ENCODE measurements at places on chromosomes 16 and 17.

DNA sequence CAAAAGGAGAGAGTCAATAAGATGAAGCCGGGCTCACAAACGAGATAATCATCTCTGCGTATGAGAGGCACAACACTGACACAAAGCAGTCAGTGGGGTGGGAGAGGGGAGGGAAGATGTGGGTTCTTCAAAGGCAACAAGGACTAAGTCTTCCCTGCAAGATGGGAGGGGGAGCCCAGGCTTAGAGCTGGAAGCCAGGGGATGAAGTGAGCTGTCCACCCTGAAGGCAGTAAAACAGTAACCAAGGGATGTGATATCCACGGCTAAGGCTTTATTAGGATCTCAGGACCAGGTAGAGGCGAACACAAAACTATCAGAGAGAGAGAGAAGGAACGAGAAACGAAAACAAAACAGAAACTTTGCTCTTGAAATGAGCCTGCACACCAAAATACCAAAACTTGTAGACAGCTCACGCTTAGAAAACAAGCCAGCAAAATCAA lies 115.9 kb downstream of the DYNLRB2 start:
- peak; percentile 38 for DNase-seq

GRCh38 chr17:43517161-43517560 lies 29.0 kb downstream of the ETV4 start:
- DNase-seq, result no peak

GRCh38 chr16:75506574-75506973 lies 11.3 kb upstream of the CHST6 start:
- DNase-seq, result no peak

DNA sequence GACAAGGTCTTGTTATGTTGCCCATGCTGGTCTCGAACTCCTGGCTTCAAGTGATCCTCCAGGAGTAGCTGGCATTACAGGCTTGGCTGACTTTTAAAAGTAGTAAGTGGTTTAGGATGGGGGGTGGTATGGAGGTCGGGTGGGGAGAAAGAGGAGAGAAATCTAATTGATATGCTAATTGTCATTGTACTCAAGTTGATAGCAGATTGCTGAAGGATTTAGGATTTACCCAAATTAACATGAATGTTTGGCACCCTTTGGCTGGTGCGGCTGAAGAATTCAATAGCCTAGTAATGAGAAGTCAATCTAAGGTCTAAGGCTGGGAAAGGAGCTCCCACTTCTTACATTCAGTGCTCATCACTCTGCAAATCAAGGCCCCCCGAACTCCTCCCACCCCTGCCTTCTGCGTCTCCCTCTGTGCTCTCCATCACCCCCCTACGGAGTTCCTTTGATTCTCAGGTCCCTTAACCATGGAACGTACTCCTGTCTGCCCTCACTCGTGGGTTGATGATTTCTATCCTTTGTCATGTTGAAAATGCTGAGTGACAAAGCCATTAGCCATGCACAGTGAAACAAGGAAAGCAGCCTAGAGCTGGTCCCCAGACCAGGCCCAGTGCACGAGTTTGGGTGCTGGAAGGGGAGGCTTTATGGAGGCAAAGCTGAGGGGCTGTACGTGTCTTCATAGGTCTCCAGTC lies 17.3 kb downstream of the CDH13 start:
- no peak for DNase-seq

GRCh38 chr17:57625957-57626356 lies 119.1 kb downstream of the CCDC182 start:
- no peak for DNase-seq

- DNase-seq, result no peak
Measured at GRCh38 chr17:62750631-62751051, 57.5 kb downstream of the MARCHF10 start.

DNA sequence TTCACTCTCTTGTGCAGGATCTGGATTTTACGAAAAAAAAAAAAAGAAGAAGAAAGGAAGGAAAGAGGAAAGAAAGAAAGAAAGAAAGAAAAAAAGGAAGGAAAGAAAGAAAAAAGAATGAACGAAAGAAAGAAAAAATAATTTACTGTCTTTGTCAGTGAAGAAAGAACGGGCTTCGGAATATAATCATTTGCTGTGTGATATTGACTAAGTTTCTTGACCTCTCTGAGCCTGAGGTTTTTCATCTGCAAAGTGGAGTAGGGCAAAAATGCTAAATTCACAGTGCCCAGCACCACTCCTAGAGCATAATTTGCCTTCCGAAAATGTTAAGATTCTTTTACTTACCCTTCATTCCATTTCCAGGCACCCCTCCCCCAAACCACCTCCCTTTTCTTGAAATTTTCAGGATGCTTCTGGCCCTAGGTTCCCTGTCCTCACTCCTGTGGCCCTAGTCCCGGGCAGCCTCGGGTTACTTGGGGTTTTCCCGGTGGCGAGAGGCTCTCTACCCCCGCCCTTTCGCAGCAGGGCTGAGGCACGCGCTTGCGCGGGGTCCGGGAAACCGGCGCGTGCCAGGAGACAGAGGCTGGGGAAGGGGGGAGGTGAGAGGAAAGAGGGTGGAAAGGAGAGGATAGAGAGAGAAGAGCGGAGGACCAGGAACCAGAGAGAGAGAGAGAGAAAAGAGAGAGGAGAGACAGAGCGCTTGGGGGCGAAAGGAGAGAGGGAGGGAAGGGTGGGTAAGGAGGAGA lies at the start of gene CNTNAP1:
TSS of gene CNTNAP1 (plus strand) at position 556 of the 746 bp plus-strand sequence. CDS start 299 bp downstream, outside the sequence.
- DNase-seq, result no peak

DNA sequence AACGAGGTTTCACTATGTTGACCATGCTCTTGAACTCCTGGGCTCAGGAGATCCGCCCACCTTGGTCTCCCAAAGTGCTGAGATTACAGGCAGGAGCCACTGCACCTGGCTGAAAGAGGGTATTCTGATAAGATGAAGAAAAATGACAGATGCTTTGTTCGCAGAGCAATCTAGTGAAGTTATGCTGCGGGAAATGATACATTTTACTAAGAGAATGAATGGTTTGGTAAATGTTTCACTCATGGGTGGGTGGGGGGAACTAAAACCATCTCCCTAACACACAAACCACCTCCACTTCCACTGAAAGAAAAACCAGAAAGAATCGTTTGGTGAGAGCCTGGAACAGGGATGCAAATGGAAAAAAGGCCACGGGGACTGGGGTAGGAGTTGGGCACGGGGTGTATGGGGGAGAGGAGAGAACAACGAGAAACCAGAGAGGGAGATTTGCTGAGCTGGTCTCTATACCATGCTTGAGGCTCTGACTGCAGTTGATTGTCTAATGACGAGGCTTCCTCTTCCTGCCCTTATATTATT lies 19.0 kb upstream of the XYLT2 start:
- no peak for DNase-seq

GRCh38 chr17:67624886-67625656 lies 92.7 kb upstream of the NOL11 start:
- DNase-seq, result no peak
